ENCODE measurements at places on chromosomes 3 and 15.
A peak's percentile ranks its signal among the peaks of the same experiment; 100 is the strongest.

DNA sequence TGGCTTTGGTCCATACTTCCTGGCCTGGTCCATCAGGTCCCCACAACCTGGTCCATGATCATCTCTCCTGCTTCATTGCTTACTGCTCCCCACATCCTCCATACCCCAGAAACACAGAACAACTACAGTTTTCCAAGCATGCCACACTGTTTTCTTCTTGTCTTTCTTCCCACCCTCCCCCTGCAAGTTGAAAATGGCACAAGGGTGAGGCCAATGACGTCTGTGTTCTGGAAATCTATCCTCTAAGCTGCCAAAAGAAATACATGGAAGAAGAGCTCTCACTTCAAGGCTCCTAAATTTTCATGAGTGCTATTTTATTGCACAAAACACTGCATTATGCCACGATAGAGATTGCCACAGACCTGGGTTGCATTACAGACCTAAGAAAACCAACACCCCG is 404.4 kb downstream of the VPS13C start:
- H3K27ac ChIP-seq = peak overlapping the region; percentile 38
- H3K36me3 ChIP-seq = no peaks in the 10 kb centered on the region
- H3K27me3 ChIP-seq = no peaks in the 10 kb centered on the region

- H3K36me3 ChIP-seq = no peaks in the 10 kb centered on the region
- no peak overlapping the region for H3K27ac ChIP-seq
- DNase-seq = no peak
- H3K4me3 ChIP-seq = no peak overlapping the region
Observed at GRCh38 chr3:128236657-128237056, 83.4 kb downstream of the EEFSEC start.

DNA sequence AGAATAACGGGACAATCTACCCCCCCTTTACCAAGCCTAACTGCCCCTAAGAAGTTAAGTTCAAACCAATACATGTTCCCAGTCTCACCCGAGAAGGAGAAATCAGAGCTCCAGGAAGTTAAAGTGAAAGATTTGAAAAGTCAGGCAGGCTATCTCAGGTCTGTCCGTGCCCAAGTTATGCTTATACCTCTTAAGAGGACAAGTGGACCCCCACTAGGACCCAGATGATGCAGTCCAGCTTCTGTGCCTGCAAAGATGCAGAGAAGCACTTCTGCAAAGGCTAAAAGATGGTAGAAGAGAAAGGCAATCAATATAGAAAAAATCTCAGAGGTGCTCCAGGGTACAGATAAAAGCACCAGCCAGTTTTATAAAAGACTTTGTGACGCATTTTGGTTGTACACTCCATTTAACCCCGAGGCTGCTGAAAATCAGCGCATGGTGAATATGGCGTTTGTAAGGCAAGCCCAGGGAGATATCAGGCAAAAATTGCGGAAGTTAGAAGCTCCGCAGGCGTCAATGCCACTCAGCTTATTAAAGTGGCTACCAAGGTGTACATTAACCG is 9.8 kb upstream of the SLC9C1 start:
- no peak overlapping the region for H3K27ac ChIP-seq
- H3K27me3 ChIP-seq = no peaks in the 10 kb centered on the region
- peaks cover 20% of the 10 kb centered on the region for H3K4me1 ChIP-seq
- no peaks in the 10 kb centered on the region for H3K36me3 ChIP-seq
- H3K4me3 ChIP-seq = peak overlapping the region; percentile 48
- DNase-seq = no peak

GRCh38 chr3:197804511-197804910 is 13.5 kb downstream of the LRCH3 start:
- H3K4me3 ChIP-seq = no peak overlapping the region
- no peaks in the 10 kb centered on the region for H3K27me3 ChIP-seq
- no peaks in the 10 kb centered on the region for H3K36me3 ChIP-seq

GRCh38 chr3:106347350-106347749 is 478.5 kb upstream of the CBLB start:
- H3K4me3 ChIP-seq = no peak overlapping the region
- H3K36me3 ChIP-seq = no peaks in the 10 kb centered on the region
- no peak for DNase-seq
- no peak overlapping the region for H3K27ac ChIP-seq
- H3K27me3 ChIP-seq = no peaks in the 10 kb centered on the region
- H3K4me1 ChIP-seq = peaks cover 15% of the 10 kb centered on the region

- no peaks in the 10 kb centered on the region for H3K36me3 ChIP-seq
- DNase-seq = no peak
- no peak overlapping the region for H3K27ac ChIP-seq
- no peaks in the 10 kb centered on the region for H3K27me3 ChIP-seq
Observed at GRCh38 chr15:29081781-29082180, 187.8 kb downstream of the NSMCE3 start.

- no peak overlapping the region for H3K4me3 ChIP-seq
- peaks cover 9% of the 10 kb centered on the region for H3K4me1 ChIP-seq
- no peak overlapping the region for H3K27ac ChIP-seq
- no peaks in the 10 kb centered on the region for H3K36me3 ChIP-seq
Observed at GRCh38 chr3:79361748-79362378, 405.9 kb downstream of the ROBO1 start.

GRCh38 chr3:134857356-134857755 is 62.3 kb downstream of the EPHB1 start:
- no peaks in the 10 kb centered on the region for H3K36me3 ChIP-seq
- no peak overlapping the region for H3K27ac ChIP-seq
- peak; percentile 2 for DNase-seq
- H3K4me1 ChIP-seq = no peaks in the 10 kb centered on the region

DNA sequence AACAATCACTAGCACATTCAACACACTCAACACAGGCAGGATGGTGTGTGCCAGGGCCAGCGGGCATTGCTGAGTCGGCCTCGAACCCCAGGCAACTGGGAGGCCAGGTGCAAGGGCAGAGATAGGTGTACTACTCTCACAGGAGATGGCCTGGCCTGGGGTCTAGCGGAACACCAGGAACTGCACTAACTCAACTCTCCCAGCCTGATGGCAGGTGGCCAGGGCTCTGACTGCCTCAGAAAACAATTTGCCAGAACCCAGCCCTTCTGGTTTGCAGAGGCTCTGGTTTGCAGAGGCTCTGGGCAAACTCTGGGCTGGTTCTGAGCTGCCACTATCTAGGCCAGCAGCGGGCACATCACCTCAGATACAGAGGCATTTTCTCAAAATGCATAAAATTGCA is 229.2 kb upstream of the CHRNA7 start:
- DNase-seq = no peak
- no peak overlapping the region for H3K27ac ChIP-seq

GRCh38 chr3:10262027-10262426 is 13.8 kb downstream of the TATDN2 start:
- no peak overlapping the region for H3K27ac ChIP-seq
- H3K4me3 ChIP-seq = no peak overlapping the region
- DNase-seq = no peak

GRCh38 chr15:39165020-39165706 is 415.7 kb upstream of the THBS1 start:
- H3K27ac ChIP-seq = no peak overlapping the region
- no peaks in the 10 kb centered on the region for H3K36me3 ChIP-seq
- no peaks in the 10 kb centered on the region for H3K27me3 ChIP-seq
- H3K4me1 ChIP-seq = no peaks in the 10 kb centered on the region

DNA sequence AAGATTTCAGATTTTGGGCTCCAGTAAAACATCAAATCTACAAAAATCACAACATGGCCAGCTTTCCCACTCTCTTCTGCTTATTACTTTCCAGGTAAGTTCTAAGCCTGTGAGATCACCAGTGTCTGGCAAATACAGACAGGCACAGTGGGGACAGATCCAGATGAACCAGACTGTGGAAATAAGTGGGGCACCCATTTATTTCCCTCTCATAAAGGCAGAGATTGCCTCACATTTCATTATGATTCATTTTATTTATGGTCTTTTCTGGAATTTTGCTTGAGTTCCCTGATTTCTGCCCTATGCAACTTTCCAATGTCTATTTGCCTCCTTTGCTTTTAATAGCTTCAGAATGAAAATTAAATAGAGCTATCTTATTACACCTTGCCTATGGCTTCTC is 66.8 kb downstream of the GREM1 start:
- no peak overlapping the region for H3K27ac ChIP-seq
- H3K36me3 ChIP-seq = no peaks in the 10 kb centered on the region
- no peaks in the 10 kb centered on the region for H3K27me3 ChIP-seq

DNA sequence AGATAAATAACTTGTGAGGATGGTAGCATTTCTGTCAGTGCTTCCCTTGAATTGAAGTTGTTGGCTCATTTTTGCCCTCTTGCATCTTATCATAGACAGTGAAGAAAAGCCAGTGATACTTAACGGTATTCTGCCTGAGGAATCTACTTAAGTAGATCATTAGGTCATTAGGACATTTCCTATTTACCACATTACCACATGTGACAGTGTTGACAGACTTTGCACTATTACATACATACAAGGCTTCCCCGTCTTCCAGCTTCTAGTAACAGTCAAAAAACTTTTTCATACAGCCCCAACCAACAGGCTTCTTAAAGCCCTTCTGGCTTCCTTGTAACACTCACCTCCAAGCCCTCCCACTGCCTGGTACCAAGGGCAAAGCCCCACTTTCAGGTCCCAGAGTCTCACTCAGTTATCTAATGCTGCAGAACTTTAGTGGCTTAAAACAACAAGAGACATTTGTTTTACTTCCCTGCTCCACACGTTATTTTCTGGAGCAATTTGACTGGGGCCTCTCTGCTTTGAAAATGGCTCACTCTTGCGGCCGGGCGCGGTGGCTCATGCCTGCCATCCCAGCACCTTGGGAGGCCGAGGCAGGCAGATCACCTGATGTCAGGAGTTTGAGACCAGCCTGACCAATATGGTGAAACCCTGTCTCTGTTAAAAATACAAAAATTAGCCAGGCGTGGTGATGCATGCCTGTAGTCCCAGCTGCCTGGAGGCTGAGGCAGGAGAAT is 40.0 kb downstream of the ASB7 start:
- no peaks in the 10 kb centered on the region for H3K27me3 ChIP-seq
- peaks cover 4% of the 10 kb centered on the region for H3K4me1 ChIP-seq
- no peak overlapping the region for H3K4me3 ChIP-seq
- no peak overlapping the region for H3K27ac ChIP-seq

- no peak for DNase-seq
- H3K4me1 ChIP-seq = peaks cover 2% of the 10 kb centered on the region
Observed at GRCh38 chr3:54897028-54897711, 30.7 kb downstream of the LRTM1 start.

DNA sequence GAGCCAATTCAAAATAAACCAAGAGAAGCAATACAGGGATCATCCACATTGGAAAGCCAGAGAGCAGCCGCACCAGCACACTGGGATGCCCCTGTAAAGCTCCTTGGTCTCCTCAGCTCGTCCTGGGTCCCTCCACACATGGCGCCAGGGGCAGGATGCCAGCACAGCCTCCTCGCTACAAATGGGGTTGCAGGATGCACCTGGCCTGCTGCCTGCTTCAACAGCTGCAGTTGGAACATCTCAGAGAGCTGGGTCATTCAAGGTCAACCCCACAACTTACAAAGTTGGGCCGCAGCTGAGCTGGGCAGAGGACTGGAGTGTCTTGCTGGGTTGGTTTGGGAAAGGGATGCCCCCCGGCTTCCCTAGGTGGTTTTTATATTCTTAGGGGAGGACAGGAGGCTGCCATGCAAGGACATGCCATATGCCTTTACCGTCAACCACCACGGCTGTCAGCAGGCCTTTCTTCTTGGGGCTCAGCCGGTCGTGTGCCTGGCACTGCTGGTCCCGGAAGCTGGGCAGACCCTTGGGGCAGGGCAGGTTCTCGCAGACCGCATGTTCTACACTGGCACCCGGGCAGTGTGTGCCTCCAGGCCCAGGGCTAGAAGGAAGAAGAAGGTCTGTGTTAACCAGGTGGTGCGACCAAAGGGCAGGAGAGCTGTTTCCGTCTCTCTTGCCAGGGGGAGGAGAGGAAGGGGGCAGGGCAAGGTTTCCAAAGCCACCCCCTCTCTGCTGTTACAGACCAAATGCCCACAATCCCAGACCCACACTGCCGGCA is 225.2 kb downstream of the ADAMTS17 start:
- peaks cover 27% of the 10 kb centered on the region for H3K4me1 ChIP-seq
- H3K27ac ChIP-seq = no peak overlapping the region
- no peaks in the 10 kb centered on the region for H3K27me3 ChIP-seq
- no peaks in the 10 kb centered on the region for H3K36me3 ChIP-seq

GRCh38 chr3:50616770-50617095 is 218 bp upstream of the MAPKAPK3 start:
- H3K27ac ChIP-seq = peak overlapping the region; percentile 88
- no peaks in the 10 kb centered on the region for H3K36me3 ChIP-seq
- H3K4me1 ChIP-seq = peaks cover 61% of the 10 kb centered on the region
- peak; percentile 97 for DNase-seq

DNA sequence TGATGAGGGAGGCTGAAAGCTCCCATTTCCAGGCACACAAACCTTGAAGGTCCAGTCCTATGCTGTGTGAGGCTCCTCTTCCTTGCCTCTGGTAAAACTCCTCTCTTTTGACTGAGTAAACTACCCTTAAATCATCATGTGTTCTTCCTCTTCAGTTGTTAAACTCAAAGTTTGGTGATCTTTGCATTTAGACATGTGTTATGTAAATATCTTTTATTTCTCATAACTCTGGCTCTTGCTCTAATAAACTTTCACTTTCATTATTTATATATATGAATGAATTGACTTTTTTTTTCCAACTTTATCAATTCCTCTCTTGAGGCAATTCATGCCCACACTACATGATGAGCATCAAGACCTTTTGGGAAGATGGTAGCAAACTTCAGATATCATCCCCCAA is 26.6 kb downstream of the SUCNR1 start:
- H3K27ac ChIP-seq = no peak overlapping the region
- no peak for DNase-seq
- H3K4me3 ChIP-seq = no peak overlapping the region
- peaks cover 22% of the 10 kb centered on the region for H3K4me1 ChIP-seq
- no peaks in the 10 kb centered on the region for H3K27me3 ChIP-seq

DNA sequence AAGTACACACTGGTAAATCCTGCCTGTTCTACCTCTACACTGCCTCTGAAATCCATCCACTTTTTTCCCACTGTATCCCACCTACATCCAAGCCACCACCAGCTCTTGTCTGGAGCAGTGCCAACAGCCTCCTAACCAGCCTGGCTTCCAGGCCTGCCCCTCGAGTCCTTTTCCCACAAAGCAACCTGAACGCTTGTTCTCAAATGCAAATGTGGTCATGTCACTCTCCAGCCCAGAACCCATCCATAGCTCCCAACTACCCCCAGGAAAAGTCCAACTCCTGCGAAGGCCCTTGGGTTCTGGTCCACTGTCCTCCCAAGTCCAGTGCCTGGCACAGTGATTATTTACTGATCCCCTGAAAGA is 83.8 kb downstream of the SEMA5B start:
- H3K27me3 ChIP-seq = no peaks in the 10 kb centered on the region
- no peaks in the 10 kb centered on the region for H3K36me3 ChIP-seq
- H3K27ac ChIP-seq = no peak overlapping the region
- H3K4me1 ChIP-seq = peaks cover 8% of the 10 kb centered on the region

GRCh38 chr3:69791919-69792399 is 52.7 kb downstream of the MITF start:
- peaks cover 30% of the 10 kb centered on the region for H3K4me1 ChIP-seq
- no peaks in the 10 kb centered on the region for H3K27me3 ChIP-seq
- no peaks in the 10 kb centered on the region for H3K36me3 ChIP-seq
- DNase-seq = no peak
- no peak overlapping the region for H3K4me3 ChIP-seq
- H3K27ac ChIP-seq = peak overlapping the region; percentile 57

GRCh38 chr3:184110316-184110725 is 13.5 kb downstream of the HTR3E start:
- no peak overlapping the region for H3K27ac ChIP-seq
- no peaks in the 10 kb centered on the region for H3K27me3 ChIP-seq
- no peaks in the 10 kb centered on the region for H3K36me3 ChIP-seq
- H3K4me3 ChIP-seq = no peak overlapping the region
- DNase-seq = no peak

- no peak overlapping the region for H3K27ac ChIP-seq
- H3K4me1 ChIP-seq = peaks cover 25% of the 10 kb centered on the region
- peaks cover 12% of the 10 kb centered on the region for H3K36me3 ChIP-seq
- DNase-seq = no peak
Observed at GRCh38 chr3:15305359-15305844, 27.0 kb downstream of the SH3BP5 start.
